HepG2 (cell line): ENCODE measurements at places on chromosomes 5 and 9. TPM values are rescaled to one million over a fixed set of nuclear protein-coding genes. Genes with fewer than 3 reads are reported as not detected.

DNA sequence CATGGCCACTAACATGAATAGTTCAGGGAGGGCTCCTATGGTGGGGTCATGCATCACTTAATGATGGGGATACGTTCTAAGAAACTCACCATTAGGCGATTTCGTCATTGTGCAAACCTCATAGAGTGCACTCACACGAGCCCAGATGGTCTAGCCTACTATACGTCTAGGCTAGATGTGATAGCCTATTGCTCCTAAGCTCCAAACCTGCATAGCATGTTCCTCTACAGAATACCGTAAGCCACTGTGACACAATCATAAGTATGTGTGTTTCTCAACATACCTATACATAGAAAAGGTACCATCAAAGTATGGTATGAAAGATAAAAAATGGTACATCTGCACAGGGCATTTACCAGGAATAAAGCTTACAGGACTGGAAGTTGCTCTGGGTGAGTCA is 6.3 kb downstream of the SLIT3 start:
- no peak overlapping the region for H3K4me3 ChIP-seq
- no peaks in the 10 kb centered on the region for H3K36me3 ChIP-seq

DNA sequence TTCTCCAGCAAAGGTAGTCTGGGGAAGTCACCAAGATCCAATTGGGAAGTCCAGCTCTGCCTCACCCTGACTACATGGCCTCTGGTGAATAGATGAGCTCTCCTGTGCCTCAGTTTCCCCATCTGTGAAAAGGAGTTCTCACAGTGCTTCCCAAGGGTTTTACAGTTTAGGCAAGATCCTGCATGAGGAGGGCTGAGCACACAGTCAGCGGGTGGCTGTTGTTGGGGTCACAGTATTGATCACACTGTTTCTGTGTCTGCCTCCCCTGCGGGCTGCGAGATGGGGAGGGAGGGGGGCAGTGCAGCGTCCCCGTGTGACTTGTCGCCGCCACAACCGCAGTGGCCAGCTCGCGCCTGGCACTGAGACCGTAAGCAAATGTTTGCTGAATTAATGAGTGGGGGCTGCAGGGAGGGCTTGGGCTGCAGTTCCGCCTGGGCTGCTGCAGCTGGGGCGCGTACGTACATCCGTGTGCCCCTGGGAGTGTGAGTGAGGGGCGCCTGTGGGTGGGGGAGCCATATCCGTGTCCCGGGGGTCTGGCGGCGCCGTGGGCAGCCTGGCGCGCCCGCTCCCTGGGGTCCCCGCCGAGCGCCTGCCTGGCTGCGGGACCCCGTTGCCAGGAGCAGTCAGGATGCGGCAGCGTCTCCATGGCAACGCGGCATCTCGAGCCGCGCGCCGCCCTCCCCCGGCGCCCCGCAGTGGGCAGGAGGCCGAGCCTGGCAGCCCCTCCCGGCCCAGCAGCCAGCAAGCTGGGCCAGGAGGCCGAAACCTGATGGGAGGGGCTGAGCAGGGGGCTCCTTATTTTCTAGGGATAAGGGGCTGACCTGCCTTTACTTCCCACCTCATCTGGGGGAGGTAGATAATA is 31.4 kb upstream of the PSD2 start:
- DNase-seq: no peak
- H3K27me3 ChIP-seq: peaks cover 13% of the 10 kb centered on the region; the same call in 2 of the 3 replicates
- H3K27ac ChIP-seq: no peak overlapping the region
- H3K4me3 ChIP-seq: no peak overlapping the region
- peaks cover 81% of the 10 kb centered on the region for H3K4me1 ChIP-seq

SIT1 gene
- 0.09 and 0.24 TPM in 2 replicates for total RNA-seq

MED7 gene
- 9.2 and 10.0 TPM in 2 replicates for total RNA-seq

STPG3 gene
- total RNA-seq: not detected in 2 replicates
